ENCODE measurements at places on chromosomes 7 and 10.

DNA sequence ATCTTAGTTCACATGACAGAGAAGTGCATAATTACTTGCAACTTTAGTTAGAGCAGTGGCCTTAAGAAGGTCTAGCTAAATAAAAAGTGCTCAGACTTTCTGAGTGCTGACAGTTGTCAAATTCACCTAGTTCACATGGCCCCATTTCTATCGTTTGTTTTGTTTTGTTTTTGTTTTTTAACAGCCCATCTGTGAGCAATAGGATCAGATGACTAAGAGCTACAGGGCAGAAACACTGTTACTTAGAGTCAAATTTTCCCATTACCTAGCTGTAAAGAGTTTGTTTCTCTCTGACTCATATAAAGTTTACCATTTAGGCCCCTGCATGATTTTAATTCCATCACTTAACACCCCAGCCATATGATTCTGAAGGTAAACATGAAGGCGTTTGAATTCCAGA, 18.8 kb downstream of the CAV1 start:
- DNase-seq: no peak

DNA sequence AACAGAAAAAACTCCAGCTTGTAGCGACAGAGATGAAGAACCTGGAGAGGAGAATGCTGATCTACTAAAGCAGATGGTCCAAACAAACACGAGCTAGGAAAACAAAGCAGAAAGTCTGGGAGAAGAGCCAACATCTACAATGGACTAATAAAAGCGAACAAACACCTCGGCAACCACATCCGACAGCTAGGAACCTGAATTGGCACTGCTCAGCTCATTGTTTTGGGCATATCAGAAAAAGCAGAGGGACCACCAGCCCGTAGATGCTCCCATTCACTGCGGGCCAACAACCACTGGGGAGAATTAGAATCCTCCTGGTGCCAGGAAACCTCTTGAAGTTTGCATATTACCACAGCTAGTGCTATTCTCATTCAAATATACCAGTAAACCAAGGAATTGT, 204.7 kb downstream of the NXPH1 start:
- peak; percentile 90 for DNase-seq

- no peak for DNase-seq
Observed at GRCh38 chr7:29596593-29597178, 33.1 kb downstream of the PRR15 start.

- DNase-seq: no peak
Observed at GRCh38 chr7:145850636-145851035, 266.0 kb upstream of the CNTNAP2 start.

DNA sequence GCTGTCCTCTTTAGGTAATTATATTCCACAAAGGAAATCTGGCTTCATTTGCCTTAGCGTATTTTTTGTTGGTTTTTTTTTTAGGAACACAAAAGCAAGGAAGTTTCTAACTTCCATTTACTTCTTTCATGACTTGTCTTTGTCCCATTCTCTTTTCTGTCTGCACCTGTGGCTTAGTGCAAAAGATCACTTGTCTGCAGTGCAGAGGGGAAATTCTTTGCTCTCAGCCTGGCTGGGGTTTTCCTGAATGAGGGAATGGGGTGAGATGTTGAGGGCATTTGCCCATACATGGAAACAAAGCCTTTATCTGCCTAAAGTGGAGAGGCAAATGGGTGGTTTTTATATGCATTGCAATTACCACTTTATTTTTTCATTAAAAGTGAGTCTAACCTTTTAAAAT, 361.1 kb upstream of the IGFBP3 start:
- no peak for DNase-seq

- no peak for DNase-seq
Observed at GRCh38 chr7:69735582-69735981, 137.3 kb downstream of the AUTS2 start.

DNA sequence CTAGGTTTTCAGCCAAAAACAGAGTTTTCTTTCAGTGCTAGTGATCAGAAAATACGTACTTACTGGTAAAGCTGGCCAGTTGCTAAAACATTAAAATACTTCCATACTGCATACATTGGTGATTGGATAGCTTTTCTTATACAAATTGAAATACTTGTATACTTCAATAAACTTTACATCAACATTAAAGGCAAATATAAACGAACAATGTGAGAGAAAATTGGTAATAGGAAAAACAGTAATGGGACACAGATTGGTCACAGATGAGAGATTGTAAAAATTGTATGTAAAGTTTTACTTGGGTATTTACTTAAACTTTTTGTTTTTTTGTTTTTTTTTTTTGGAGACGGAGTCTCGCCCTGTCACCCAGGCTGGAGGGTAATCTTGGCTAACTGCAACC, 391.7 kb downstream of the TFEC start:
- no peak for DNase-seq

DNA sequence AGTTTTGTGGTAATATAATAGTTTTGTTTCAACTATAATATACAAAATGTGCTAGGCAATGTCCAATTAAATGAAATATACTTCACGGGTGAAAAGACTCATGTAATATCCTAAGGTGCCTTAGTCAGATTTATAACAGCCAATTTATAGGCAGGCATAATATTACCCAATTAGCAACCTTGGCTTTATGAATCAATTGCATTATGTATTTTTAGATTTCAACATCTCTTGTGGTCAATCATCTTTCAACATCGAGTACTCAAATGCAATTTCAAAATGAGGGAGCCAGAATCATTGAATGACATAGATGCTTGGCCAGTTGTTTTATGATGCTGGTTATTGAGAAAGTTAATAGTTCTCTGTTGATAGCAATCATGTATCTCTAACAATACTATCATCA, 110.3 kb upstream of the SP8 start:
- DNase-seq: no peak

- no peak for DNase-seq
Observed at GRCh38 chr7:29488203-29488970, 75.2 kb upstream of the PRR15 start.

DNA sequence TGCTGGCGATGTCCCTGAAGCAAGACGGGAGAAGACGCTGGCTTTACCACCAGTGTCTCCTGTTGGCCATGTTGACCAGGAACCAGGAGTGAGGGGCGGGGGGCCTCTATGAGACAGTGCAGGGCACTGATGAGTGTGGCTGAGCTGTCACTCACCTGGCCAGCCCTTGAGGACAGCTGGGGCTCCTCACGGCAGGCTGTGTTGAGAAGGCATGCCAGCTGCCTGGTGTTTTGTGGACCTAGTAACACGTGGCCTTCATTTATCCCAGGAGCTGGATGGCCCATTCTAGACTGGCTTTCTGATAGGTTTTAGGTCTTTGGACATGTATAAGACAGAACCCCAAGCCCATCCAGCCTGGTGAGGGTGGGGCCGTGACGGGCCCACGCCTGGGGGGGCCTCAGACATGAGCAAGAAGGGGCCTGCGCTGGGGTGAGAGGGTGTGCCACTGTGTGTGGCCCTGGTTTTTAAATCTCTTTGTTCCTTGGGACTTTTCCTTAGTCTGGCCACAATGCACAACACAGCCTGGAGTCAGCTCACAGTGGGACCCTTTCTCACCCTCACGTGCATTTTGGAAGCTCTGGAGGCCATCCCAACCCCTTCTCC, 10.5 kb downstream of the RHBDD2 start:
- DNase-seq: no peak

DNA sequence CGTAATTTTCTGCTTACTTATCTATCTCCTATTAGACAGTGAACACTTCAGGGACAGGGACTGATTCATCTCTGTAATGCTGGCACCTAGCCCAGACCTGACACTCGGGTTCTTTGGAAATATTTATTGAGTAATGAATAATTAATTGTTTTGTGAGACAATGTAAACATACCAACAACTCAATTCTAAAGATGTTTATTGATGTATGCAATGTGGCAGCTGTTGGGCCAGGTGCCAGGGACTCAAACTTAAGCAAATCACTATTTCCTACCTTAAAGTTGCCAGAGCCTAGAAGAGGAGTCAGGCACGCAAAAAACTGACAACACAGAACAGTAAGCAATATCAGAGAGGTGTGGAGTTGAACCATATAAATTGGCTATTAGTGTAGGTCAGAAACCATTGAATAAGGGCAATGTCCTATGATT, 63.6 kb upstream of the BMPER start:
- DNase-seq: peak; percentile 81

- DNase-seq: no peak
Observed at GRCh38 chr10:104076743-104077160, 8.9 kb downstream of the COL17A1 start.

- no peak for DNase-seq
Observed at GRCh38 chr10:89702121-89702480, 711 bp downstream of the KIF20B start.

DNA sequence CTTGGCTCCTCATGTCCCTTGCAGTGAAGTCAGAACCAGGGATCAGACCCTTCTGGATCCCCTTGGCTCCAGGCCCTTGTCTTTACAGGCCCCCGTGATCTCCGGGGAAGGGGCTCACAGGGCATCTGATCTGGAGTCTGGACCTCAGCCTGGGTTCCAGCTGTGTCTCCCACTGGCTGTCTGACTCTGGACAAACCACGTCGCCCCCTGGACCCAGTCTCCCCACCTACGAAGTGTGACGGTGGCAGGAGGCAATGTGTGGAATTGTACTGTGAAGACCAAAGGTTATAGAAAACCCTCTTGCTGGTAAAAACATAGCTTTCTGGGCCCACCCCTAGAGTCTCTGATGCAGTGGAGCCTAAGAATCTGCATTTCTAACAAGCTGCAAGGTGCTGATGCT, 15.5 kb upstream of the C10orf71 start:
- no peak for DNase-seq

DNA sequence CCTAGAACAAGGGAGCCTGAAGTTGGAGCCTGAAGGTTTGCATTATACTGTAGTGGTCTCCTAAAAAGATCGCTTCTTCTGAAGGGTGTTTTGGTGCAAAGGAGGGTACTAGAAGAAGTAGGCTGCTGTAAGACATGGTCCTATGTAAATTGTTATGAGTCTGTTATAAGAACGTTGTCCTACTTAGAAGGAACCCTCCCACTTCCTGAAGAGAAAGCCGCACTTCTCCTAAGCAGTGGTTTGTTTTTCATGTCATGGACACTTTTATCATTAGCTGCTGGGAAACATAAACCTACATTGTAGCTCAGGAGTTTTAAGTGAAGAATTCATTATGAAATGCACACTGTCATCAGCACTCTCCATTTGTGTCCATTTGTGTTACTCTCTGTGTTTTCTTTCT, 129.1 kb upstream of the ITGB1 start:
- no peak for DNase-seq

GRCh38 chr10:458421-458851, 231.0 kb downstream of the DIP2C start:
- no peak for DNase-seq

- DNase-seq: no peak
Observed at GRCh38 chr10:124512600-124512999, 51.0 kb downstream of the LHPP start.

- DNase-seq: no peak
Observed at GRCh38 chr7:48741545-48741944, 182.8 kb upstream of the CDC14C start.

DNA sequence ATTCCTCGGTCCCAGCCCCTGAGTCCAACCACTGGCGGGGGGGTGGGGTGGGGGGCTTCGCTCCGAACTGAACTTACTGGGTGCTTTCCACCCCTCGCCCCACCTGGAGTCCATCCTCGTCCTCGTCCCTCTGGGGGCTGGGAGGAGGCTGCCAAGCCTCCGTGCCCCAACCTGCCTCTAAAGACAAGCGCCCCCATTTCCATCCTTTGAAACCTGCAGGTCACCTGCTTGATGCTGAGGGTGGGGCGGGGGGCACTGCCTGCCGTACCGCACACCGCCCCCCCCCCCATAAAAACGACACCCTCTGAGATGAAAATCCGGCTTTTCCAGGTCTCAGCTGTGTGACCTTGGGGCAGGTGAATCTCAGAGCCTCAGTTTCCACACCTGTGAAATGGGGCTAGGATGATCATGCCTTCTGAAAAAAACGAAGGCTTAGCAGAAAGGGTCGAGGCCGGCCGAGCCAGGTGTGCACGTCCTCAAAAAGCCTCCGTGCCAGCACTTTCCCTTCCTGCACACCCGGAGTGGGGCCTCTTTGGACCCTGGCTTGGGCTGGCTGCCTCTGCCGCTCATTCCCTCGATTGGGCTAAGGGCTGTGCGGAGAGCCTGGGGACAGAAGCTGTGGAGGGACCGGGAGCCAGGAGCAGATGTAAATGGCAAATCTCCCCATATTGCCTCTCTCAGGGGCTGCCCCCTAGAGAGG, 967 bp downstream of the ELFN1 start:
- no peak for DNase-seq

GRCh38 chr10:11144626-11145494, 127.2 kb downstream of the CELF2 start:
- DNase-seq: no peak

GRCh38 chr7:13745530-13745929, 243.9 kb downstream of the ETV1 start:
- DNase-seq: peak; percentile 17

DNA sequence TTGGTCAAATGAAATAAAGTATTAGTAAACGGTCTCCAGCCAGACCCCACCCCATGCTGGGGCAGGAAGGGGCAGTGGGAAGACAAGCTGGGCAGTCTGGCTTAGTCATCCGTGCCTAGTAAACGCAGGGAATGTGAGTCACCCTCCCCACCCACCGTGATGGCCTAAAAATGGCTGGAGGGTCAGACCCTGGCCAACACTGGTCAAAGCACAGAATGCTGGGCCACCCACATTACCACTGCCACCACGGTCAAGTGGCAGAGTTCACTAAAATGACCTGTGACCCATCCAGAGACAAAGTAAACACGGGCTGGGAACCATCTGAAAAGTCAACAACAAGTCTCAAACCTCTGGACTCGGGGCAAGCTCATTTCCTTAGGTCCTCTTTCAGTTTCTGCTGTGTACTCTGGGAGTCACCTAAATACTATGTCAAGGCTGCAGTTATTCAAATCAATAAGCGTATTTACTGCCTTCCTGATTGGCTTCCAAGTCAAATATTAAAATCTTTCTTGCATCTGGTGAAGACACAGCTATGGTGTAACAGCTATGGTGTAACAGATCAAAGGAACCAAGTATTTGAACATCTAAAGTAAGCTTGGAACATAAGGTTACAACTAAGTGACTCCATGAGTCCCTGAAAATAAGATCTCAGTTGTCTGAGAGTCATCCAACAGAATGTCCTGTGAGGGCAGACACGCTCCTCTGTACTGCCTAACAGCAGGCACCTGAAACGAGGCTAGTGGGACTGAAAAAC, 3.0 kb downstream of the ZFAND2A start:
- no peak for DNase-seq

DNA sequence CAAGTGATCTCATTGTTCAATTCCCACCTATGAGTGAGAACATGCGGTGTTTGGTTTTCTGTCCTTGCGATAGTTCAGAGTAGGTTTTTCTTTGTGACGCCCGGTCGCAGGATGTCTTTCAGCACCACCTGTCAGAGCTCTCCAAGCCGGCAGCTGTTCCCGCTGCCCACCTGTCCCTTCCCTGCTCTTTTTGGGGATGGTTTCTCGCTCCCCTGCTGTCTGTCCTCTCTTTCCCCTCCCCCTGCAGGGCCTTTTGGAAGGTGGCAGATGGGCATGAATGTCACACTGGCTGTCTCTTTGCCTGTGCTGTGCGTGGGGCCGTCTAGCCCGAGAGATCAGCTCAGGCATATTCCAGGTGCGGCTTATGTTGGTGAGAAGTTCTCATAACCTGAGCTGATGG, 137.0 kb downstream of the GRK5 start:
- DNase-seq: no peak

- no peak for DNase-seq
Observed at GRCh38 chr7:98123365-98123696, 16.7 kb downstream of the LMTK2 start.

All from NCI-H446 (cell line).